ENCODE measurements at places on chromosomes 4 and X.

GRCh38 chr4:39030725-39031124 lies 1.5 kb downstream of the TMEM156 start:
- DNase-seq: no peak

- no peak for DNase-seq
Measured at GRCh38 chr4:140945106-140945505, 188.2 kb downstream of the RNF150 start.

- no peak for DNase-seq
Measured at GRCh38 chrX:43530837-43531236, 125.3 kb upstream of the MAOA start.

DNA sequence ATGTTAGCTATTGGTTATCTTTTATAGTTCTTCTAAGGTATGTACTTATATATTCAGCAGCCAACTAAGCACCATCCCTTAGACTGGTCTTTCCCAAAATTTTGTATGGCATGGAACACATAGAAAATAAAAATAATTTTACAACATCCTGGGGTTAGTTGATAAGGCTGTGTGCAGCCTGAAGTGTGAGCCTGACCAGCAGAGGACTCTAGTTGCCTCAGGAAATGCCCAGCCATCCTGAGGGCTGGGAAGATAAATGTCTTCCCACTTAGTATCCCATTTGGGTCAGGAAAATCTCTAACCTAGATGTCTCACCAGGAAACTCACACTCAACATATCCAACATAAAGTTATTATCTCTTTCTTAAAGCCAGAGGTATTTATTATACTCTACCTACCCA lies 251.4 kb upstream of the POF1B start:
- no peak for DNase-seq

DNA sequence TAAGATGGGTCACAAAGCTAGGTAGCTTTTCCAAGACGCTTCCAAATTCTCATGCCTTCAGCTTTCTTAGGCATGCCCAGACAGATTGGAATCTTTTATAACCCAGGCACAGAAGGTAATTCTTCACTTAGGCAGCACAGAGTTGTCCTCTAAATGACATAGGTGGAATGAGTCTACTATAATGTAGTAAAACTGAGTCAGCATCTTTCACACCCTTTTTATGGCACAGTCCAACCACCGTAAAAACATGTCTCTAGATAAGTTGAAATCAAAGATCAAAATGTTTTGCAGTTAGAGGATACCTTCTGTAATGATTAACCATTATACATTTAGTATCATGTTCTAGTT lies 128.4 kb upstream of the FAT1 start:
- no peak for DNase-seq

GRCh38 chr4:8744083-8744805 lies 127.4 kb downstream of the HMX1 start:
- DNase-seq: no peak

GRCh38 chr4:20351360-20352162 lies 99.9 kb downstream of the SLIT2 start:
- no peak for DNase-seq

DNA sequence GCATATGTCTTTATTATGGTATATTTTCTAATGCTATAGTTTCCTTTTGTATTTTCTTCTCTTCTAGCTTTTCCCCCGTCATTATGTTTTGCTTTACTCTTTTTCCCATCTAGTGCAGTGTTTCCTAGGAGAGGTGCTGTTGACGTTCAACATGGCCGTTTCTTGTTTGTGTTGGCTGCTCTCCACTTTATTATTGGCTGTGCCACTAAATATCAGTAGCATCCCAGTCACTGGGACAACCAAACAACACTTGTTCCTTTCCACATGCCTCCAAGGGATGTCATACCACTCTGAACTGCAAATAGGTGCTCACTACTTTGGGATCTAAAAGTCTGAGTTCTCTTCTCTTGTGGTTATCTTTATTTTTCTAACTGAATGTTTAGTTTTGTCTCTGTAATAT lies 26.5 kb downstream of the GBA3 start:
- no peak for DNase-seq

- no peak for DNase-seq
Measured at GRCh38 chr4:186606591-186606992, 51.2 kb upstream of the MTNR1A start.

GRCh38 chr4:75724867-75725724 lies 719 bp downstream of the USO1 start:
- no peak for DNase-seq

DNA sequence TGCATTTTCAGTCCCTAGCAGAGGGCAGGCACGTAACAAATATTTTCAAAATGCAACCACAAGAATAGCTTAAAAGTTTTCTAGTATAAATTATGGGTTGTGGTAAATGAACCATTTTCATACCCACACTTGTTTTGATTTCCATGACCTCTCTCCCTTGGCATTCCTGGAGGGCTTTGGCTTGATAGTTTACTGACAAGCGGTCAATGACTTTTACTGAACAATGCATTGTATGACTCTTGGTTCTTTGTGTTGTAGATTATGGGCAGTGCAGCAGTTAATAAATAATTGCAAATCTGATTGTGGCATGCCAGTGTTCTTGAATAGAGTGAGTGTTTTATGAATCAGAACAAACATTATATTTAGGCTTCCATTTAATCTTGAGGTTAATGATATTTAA lies 285.2 kb upstream of the ARX start:
- DNase-seq: no peak

DNA sequence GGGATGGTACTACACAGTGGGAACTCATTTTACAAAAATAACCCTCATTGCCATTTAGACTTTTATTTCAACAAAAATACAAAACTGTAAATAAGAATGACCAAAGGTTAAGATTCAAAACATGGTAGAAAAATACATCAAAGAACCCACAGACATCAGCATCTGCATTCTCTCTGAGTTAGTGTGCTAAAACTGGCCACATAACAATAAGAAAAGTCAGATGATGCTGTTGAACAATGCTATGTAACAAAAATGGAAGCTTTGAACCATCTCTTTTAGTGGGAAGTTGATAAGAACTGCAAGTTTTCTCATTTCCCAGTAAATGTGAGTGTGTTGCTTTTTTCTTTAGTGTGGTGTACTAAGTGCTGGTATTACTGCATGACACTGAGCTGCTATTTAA lies 888.4 kb upstream of the EPHA5 start:
- DNase-seq: no peak

- DNase-seq: no peak
Measured at GRCh38 chr4:81485310-81485980, 13.7 kb upstream of the RASGEF1B start.

GRCh38 chr4:14743601-14744000 lies 258.7 kb upstream of the CPEB2 start:
- no peak for DNase-seq

DNA sequence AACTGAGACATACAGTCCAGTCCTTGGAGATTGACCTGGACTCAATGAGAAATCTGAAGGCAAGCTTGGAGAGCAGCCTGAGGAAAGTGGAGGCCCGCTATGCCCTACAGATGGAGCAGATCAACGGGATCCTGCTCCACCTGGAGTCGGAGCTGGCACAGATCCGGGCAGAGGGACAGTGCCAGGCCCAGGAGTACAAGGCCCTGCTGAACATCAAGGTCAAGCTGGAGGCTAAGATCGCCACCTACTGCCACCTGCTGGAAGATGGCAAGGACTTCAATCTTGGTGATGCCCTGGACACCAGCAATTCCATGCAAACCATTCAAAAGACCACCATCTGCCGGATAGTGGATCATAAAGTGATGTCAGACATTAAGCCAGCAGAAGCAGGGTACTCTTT lies 20.4 kb upstream of the FRMPD3 start:
- DNase-seq: no peak

GRCh38 chrX:103687696-103688201 lies 1.2 kb upstream of the MORF4L2 start:
- DNase-seq: no peak

DNA sequence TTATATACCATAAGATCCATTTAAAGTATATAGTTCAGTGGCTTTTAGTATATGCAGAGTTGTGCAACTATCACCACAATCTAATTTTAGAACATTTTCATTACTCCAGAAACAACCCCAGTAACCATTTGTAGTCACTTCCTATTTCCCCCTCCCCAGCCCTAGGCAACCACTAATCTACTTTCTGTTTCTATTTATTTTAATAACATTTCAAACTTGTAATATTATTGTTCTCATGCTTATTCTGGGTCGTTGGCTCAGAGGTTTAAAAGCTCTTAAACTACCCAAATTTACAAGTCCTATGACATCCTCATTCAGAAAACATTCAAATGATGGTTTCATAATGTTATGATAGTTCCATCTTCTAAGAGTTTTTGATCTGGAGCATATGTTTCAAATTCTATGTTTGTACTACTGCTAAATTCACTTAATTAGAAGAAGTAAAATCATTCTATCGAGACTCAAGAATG lies 18.4 kb downstream of the XIAP start:
- no peak for DNase-seq

- DNase-seq: no peak
Measured at GRCh38 chr4:94208918-94209317, 1.3 kb downstream of the SMARCAD1 start.

- DNase-seq: no peak
Measured at GRCh38 chrX:132461886-132462285, 27.0 kb downstream of the MBNL3 start.

DNA sequence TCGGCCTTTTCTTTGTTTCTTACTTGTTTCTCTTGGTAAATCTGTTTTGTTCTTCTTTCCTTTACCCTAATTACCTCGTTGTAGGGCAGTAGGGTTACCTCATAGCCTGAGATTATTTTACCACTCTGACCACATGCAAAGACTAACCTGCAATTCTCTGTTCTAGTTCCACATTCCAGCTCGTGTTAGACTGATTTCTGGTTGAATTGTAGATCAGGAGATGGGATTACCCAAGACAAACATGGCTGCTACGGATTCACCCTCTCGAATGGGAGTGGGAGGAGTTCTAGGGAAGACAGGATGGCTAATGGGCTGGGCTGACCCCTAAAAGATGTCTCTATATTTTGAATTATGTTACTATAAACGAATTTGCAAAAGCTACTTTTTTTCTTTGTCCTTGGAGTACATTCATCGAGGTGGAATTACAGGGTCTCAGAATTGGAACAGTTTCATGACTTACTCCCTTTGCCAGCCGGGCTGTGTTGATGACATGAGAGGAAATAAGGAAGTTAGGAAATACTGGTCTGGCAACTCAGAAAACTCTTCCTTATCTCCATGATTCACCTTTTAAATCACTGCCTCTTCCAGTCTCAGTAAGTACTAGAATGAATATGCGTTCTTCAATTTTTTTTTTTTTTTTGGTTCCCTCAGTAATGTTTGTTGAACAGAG lies 36.7 kb upstream of the FBXW7 start:
- DNase-seq: no peak

DNA sequence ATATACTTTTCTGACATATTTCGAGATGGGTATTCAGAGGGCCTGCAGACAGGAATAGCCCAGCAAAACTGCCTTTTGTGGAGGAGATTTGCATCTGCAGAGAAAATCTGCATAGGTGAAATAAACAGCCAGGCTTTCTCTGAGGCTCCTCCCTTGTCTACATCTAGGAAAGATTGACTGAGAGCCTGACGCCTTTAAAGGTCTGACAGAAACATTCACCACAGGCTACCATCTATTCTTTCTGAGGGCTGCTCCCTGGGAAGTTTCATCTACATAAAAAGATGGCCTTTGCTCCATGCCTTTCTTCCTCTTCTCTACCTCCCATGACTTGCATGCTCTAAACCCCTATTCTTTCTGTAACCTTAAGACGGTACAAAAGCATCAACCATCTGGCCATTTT lies 55.0 kb upstream of the AP1S2 start:
- no peak for DNase-seq

DNA sequence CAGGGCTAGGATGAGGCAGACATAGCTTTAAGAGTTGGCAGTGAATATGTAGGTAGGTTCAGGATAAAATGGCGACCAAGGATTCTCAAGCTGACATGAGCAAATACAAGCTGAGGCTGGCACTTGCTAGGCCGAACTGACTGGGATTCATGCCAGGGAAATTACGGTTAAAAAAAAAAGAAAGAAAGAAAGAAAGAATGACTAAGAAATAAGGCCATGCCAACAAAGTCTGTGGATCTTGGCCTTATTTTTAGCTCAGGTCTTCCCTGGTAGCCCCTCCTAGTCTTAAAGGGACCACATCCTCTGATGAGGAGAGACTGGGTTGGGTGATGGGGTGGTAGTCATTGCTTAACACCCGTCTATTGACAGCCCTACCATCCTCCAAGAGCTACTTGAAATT lies 64.4 kb upstream of the KLHL13 start:
- DNase-seq: no peak

DNA sequence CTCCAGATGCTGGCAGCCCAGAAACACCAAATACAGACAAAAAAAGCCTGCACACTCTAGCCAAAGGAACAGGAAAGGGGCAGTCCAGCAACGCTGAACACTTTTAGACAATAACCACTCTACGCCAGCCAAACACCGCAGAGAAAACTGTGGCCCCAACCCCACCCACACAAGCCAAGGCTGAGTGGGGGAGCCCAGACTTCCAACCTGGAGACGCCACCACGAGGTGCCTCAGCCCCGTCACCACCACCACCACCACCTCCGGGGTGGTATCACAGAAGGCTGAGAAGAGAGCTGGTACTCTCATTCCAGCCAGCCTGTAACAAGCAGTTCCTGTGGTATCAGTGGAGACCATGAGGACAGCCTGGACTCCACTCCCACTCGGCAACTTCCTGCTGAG lies 22.8 kb downstream of the MEPE start:
- no peak for DNase-seq

- DNase-seq: no peak
Measured at GRCh38 chr4:43607827-43608461, 715.4 kb downstream of the GRXCR1 start.

DNA sequence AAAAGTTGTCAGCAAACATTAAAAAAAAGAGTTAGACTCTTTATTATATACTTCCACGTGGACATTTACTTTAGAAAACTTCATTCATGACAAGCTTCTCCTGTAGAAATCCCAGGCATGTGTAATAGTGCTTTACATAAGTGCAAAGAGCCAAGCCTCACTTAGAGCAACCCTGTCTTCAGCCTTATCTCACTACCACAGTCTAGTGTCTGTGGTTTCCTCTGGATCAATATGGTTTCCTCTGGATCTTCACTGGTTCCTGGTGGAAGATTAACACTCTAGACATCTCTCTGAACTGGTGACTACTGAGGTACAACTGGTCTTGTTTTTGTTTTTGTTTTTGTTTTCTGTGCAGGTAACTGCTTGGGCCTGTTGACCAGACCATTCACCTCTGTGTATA lies 18.4 kb upstream of the ARMCX5 start:
- DNase-seq: no peak

- no peak for DNase-seq
Measured at GRCh38 chr4:90220459-90220858, 93.3 kb downstream of the CCSER1 start.

- DNase-seq: no peak
Measured at GRCh38 chrX:10952619-10953018, 158.5 kb upstream of the HCCS start.

DNA sequence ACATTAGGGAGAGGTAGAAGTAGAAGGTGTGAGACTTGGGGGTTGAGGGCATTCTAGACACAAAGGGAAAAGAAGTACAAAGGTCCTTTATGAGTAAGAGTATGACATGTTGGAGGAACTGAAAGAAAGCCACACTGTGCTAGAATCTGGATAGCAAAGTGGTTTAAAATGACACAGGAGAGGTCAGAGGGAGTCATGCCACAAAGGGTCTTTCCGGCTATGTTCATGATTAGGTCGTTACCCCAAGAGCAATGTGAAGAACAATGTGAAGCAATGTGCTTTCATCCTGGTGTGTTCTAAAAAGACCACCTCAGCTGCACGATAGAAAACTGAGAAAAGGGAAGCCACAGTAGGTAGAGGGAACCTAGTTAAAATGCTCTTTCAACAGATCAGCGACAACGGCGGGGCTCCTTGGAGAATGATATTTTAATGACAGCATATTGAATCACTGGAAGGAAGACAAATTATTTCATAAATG lies 29.2 kb downstream of the SMIM14 start:
- no peak for DNase-seq

Measured in cortex of kidney (tissue), 1 donor.